T-helper 2 cell (primary cell): ENCODE measurements at places on chromosomes 7 and 10.

GRCh38 chr10:31607481-31607880 lies 288.5 kb downstream of the ZEB1 start:
- no peak for DNase-seq

DNA sequence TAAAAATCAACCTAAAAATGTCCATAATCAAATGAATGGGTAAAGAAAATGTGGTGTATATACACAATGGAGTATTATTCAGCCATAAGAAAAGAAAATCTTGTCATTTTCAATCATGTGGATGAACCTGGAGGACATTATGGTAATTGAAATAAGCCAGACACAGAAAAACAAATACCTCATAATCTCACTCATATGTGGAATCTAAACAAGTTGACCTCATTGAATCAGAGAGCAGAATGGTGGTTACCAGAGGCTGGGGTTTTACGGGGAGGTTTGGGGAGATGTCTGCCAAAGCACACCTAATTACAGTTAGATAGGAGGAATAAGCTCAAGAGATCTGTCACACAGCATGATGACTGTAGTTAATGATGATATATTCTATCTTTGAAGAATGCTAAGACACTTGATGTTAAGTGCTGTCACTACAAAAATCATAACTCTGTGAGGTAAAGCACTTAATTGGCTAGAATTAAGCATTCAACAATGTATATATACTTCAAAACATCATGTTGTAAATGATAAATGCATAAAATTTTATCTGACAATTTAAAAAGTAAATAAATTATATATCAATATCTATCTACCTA lies 39.1 kb upstream of the TNPO3 start:
- DNase-seq = peak; percentile 7

- DNase-seq = no peak
Measured at GRCh38 chr7:23864973-23865372, 155.0 kb downstream of the STK31 start.

GRCh38 chr7:156347132-156347531 lies 293.4 kb upstream of the RNF32 start:
- no peak for DNase-seq

DNA sequence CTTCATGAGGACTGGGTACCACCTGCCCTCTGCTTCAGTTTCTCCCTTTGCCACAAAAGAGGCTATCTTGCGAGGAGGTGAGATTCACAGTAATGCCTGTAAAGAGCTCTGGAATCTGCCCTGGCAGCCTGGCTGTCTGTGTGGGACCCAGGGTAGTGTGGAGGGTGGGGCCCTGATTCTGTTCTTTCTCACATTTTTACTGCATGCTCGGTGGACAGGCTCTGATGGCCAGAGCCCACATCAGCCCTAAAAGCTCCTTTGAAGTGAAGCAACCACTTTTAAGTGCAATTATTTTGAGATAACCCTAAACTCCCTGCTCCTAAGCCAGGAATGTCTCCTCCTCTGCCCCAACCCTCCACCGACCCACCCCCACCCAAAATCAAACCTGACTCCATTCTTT lies 92.1 kb upstream of the PODXL start:
- DNase-seq = no peak

- DNase-seq = no peak
Measured at GRCh38 chr7:43577485-43577951, 5.4 kb upstream of the STK17A start.

- no peak for DNase-seq
Measured at GRCh38 chr7:4800487-4800886, 25.1 kb downstream of the AP5Z1 start.

DNA sequence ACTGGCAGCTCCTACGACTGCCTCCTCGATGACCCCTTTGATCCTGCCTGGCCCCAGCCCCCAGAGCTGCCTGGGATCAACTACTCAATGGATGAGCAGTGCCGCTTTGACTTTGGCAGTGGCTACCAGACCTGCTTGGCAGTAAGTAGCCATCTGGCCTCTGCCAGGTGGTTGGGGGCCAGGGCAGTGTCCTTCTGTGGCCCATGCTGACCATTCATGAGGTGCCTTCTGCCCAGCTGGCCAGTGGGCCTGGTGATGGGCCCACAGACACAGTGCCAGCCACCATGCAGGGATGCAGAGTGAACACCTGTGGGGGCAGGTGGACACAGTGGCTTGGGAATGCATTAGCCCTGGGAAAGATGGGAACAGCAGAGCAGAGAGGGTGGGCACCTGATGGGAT lies 50.0 kb downstream of the TBATA start:
- no peak for DNase-seq

DNA sequence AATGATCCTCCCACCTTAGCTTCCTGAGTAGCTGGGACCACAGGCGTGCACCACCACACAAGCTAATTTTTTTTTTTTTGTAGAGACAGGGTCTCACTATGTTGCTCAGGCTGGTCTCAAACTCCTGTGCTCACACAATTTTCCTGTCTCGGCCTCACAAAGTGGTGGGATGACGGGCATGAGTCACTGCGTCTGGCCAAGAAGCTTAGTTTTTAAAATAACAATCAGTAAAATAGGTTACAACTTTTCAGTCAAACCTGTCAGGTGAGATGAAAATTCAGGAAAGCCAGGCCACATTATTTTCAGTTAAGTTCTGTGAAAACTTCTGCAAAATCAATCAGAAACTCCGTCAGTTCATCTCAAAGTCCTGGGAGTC lies 55.4 kb downstream of the FAM241B start:
- DNase-seq = no peak

DNA sequence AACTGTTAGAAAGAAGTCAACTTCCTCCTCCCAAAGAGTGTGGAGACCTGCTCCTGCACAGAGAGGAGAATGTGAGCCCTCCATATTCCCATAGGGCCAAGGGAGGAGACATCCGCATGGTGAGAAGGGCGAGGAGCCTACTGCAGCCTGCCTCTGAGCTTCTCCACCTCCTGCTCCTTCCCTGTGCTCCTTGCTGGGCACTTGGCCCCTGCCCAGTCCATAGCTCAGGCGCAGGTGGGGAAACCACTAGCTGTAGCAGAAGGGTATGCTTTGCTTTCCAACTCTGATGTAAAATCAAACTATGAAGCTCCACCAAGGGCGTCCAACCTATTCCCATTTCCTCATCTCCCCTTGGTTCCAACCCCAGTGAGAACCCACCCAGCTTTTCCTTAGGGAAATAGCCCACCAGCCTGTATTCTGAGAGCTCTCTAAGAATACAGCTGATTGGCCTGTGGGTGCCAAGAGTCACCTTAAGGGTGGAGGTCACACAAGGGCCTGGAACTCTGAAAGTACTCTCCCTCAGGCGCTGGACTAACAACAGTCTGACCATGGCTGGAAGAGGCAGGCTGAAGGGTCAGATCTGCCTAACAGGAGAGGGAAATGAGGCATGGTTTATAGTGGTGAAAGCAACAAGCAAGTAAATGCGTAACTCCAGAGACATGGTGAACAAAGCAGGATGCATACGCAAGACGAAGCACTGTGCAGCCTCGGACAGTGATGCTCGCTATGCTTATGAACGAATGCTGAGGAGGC lies 13.9 kb downstream of the ZNF488 start:
- no peak for DNase-seq

DNA sequence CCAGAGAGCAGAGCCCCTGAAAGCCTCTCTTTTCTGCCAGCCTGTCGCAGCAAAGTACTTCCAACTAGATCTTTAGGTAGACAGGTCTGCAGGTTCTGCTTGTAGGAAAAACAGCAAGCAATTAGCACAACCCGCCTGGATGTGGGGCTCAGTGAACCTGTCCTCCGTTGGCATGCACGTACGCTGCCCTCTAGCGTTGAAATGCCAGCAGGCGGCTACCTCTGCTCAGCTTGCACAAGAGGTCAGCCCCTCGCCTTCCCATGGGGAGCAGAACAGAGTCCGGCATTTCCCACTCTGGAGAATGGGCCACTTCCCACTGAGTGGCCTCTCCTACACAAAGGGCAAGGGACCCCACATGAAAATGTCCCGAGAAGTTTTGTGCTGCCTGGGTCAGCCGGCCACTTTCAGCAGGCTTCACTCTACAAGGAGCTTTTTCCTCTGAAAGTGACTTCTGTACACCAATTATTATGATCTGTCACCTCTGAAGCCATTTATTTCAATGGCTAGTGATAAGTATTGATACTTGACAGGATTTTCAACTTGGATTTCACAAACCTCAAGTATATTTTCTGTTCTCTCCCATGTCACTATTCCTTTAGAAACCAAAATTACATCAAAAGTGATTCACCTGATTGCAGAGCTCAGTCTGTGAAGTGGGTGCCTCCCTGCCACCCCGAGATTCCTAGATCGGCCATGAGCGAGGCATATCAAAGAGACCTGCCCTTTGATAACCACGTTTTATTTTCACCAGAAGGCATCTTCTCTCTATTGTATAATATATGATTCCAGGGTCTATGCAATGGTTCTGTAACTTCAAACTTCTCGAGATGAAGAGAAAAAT lies 56.7 kb downstream of the JCAD start:
- DNase-seq = peak; percentile 16

DNA sequence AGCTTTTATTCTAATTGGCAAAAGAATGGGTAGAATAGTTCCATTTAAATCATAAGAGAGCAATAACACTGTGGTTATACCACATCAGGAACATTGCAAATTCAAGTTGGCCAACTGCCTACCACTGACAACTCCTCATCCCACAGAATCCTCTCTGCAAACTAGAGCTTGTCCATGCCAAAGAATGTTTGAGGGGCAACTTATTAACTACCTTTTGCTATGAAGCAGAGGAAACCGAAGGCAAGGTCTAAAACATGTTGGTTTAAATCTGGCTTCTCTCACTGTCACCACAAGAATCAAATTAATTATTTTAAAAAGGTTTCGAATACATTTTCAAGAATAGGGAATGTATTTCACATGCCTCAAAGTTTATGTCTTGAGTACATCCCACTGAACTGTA lies 36.0 kb downstream of the RHOBTB1 start:
- DNase-seq = no peak

DNA sequence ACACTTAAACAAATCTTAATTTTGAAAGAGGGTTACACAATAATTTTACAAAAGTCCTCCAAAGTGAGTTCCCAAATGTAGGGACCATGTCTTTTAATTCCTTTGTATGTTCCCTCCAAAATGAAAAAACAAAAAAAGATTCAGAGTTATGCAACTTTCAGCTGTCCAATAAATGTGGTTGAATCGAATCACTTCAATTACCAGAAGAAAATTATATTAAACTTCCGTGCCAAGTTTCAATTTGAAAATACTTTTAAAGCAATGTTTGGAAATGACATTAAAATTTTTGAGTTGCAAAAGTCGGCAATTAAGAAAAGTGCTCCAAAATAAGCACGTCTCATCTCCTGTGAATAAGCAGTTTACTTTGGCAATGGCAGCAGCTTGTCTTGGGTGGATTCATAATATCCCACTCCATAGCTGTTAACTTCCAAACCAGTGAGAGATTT lies 60.3 kb upstream of the C1GALT1 start:
- DNase-seq = no peak

DNA sequence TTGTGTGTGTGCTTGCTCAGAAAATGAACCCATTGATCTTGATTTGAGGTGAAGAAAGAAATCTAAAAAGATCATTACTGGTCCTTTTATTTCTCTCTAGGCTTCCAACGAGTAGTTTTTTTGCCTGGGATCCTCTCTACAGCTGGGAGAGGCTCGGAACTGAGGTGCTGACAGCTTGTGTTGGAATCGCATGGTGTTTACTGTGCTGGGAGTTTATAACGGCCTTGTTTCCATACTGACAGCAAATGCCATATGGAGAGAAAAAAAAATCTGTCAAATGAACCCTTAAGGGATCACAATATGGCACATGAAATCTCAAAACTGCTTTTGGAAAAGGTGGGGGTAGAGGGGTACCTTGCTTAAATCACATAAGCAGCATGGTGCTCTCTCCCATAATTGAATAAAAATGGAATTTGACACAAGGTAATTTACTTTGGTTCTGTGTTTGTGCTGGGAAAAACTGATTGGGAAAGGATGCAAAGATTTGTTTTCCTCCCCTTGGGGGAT lies 165.0 kb downstream of the RGS10 start:
- no peak for DNase-seq

DNA sequence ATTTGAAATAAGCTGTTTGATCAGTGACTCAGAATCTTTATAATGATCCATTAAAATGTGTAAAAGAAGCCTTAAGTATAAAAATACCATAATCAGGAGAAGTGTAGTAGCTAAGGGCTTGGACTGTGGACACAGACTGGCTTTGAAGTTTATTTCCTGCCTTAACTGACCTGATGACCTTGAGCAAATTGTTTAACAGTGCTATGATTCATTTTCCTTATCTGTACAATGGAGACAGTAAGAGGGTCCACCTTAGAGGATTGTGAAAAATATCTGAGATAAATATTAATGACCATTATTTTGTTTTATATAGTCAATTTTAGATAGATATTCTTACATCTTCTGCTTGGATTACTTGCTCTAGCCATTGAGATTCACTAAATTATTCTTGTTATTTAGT lies 13.3 kb upstream of the RPA3 start:
- DNase-seq = no peak

- no peak for DNase-seq
Measured at GRCh38 chr7:6430271-6430940, 17.3 kb downstream of the DAGLB start.

- DNase-seq = no peak
Measured at GRCh38 chr10:27820637-27821036, 75.0 kb upstream of the MKX start.

- no peak for DNase-seq
Measured at GRCh38 chr7:21616796-21617436, 74.1 kb downstream of the DNAH11 start.

DNA sequence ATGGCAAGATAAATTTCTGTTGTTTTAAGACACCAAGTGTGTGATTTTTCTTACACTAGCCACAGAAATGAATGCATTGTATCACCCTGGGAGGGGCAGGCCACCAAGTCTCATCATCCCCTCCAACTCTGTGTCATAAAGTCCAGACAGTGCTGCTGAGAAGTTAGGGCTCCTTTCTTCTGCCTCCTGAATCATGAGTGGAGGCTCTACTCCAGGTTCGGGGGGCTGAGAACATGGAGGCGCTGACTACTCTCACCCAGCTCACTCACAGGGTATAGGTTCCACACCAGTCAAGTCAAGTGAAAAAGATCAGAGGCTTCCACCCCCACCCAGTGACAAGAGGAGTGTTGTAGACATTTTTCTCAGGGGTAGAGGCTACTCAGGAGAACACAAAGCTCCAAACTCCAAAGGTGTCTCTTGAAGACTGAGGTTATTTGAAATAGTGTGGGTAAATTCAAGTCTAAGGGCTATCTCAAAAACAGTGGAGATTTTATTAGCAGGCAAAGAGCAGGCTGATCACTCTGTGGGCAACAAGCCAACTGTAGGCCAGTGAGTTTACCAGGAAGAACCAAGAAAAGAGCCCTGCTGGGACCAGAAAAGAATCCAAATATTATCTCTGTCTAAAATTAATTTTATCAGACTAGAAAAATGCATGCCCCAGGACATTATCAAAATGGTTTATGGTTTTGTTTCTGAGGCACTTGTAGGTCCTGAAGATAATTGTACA lies 118.6 kb upstream of the RET start:
- no peak for DNase-seq

GRCh38 chr10:132132421-132132841 lies 54.3 kb upstream of the DPYSL4 start:
- DNase-seq = no peak

GRCh38 chr10:91206837-91207474 lies 13.5 kb upstream of the PCGF5 start:
- DNase-seq = no peak

GRCh38 chr7:38584443-38585210 lies 46.5 kb downstream of the AMPH start:
- no peak for DNase-seq

- DNase-seq = no peak
Measured at GRCh38 chr10:26841733-26842317, 18.9 kb downstream of the ABI1 start.

GRCh38 chr7:101720324-101720723 lies 91.2 kb upstream of the MYL10 start:
- no peak for DNase-seq

GRCh38 chr7:157016352-157017041 lies 6.0 kb upstream of the MNX1 start:
- DNase-seq = no peak
